Right renal cortex interstitium (tissue), 3 donors: ENCODE measurements at places on chromosomes 16 and 17. TPM values are rescaled to one million over a fixed set of nuclear protein-coding genes. Genes with fewer than 3 reads are reported as not detected.

DNA sequence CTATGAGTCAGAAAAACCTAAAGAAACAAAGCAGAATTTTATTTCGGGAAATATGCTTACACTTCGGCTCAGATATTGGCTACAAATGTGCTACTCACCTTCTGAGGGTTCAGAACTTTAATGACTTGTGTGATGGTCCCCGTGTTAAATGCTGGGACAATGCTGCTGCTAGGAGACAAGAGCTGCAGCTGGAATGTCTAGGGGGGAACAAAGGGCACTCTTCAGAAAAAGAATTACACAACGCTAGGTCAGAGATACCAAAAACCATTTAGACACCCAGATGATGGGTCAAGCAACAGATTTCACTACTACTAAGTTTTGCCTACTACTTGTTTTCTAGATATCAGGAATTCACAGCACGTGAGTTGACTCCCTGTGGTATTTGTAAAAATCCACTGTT, 10.0 kb upstream of the PHLPP2 start:
- DNase-seq = no peak

DNA sequence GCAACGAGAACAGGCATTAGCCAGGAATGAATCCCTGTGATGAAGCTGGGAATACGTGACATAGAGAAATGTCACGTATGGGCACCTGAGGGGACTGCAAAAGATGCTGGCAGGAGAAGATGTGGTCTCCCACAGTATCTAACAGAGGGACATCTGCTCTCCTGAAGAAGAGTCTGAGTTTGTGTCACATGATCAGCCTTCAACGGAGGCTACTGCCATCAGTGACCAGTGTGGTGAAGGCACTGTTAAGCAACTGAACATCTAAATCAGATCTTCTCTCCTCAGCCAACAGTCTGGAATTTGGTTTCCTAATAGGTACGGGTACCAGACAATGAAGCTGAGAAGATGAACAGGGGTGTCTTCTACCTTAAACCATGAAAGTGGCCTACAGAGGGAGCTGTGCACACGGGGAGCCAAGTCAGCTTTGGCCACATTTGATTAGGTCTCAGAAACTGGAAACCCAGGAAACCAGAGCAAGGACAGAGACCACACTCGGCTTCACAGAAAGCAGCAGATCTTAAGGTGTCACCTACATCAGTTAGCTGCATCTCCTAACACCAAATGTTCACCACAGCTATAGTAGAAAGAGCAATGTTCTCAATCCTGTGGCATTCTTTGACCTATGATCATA, 41.8 kb downstream of the BRD7 start:
- DNase-seq = no peak

GRCh38 chr16:85755929-85756768, 5.3 kb upstream of the C16orf74 start:
- no peak for DNase-seq

GRCh38 chr16:1290860-1291575, 18.4 kb upstream of the UBE2I start:
- no peak for DNase-seq

- no peak for DNase-seq
These were observed 67.9 kb downstream of the PCTP start for GRCh38 chr17:55818451-55819375.

DNA sequence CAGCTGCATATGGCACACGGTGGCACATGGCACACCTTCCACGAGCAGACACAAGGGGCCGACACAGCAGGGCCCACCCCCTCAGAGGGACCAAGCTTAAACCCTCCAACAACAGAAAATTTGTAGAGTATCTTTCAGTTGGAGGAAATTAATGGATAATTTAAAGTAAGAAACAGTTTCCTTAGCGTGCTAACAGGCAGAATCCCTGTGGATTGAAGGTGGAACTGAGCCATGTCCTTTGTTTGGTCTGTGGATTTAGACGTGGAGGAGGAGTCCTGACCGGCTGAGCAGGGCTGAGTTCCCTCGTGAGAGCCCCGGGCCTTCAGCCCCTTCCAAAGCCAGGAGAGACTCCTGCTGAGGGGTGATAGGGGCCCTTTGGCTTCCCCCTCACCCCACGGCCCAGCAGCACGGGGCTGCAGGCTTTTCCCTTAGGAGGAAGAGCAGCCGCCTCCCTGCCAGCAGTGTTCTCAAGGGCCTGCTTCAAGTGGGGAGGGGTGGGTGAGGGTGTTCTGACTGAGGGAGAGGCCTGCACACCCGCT, 1.4 kb upstream of the CYB561 start:
- DNase-seq = no peak

DNA sequence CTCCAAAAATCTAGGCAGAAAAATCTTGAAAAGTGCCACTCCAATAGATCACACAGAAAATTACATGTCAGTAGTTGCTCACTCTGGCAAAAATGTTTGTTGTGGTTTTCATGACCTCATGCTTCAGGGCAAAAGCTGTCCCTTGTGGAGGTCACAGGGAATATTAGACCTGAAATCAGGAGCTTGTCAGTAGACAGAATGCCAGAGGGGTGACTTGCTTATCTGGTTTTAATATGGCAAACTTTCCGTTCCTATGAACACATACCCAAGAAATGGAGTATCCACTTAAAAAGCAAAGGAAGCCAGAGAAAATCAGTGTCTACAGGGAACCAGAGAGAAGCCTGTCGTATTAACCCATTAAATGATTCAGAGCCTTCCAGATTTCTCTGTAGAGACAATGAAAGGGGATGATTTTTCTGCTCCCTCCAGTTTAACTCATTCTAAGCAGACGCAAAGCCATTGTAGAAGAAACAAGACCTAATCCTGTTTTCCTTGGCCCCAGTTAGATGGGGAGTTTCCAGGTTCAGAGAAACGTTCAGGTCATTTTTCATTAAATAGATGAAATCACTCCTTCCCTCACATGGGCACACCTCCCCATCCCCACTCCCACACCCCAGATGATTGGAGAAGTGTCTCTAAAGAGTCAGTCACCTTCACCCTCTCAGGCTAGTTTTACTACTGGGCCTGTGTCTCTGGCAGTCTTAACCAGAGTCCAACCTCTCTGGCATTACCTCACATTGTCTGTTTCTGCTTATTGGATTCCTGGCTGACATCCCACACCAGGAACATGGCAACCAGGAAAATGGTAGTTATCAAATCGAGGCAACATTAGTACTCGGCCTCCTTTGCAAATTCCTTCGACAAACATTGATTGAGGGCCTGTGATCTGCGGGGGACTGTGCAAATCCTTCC, 6.0 kb downstream of the SOX9 start:
- no peak for DNase-seq

The PPP1R27 gene
- polyA plus RNA-seq = 0.17 TPM

The KRT40 gene
- polyA plus RNA-seq = not detected

The TP53TG3 gene
- polyA plus RNA-seq = not detected

The TNP2 gene
- polyA plus RNA-seq = not detected

The ATP6V0C gene
- polyA plus RNA-seq = 187 TPM

The ATP2C2 gene
- 0.32 TPM for polyA plus RNA-seq
